T-helper 22 cell (primary cell): ENCODE measurements at places on chromosomes 7 and 10.

DNA sequence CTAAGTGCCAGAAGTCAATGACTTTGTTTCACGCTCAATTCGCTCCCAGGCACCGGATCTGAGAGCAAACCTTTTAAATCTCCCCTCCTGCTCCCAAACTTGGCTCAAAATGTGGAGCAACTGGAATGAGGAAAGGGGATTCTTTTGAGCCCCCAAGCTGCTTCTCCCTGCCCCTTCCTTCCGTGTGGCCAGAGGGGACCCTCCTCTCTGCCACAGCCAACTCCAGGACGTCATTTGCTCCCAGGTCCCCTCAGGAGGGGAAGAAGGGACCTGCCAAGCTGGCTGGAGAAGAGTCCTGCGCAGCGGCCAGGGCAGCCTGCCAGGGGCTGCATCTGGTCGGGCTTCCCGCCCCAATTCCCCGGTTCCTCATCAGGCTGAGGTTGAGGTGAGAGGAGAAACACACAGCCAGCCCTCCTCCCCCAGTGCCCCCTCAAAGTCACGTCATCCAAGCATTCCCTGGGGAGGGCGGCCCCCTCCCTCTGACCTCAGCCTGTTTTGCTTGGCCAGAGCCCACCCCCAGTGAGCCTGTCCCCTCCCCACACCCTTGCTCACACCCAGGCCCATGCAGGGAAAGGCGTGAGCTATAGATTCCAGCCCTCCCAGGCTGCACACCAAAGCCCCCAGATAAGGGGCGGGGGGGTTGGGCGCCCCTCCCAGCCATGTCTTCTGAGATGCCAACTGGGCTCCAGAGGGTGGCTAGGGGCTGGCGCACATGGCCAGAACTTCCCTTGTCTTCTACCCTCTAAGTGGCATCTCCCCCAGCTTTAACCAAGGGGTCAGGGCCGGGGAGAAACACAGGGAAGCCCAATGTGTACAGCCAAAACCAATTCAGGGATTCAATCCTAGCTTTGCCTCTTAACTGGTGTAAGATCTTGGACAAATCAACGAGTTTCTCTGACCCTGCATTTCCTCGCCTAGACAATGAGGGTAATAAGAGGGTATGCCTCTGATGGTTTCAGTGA is 35.0 kb downstream of the SH3PXD2A start:
- DNase-seq, result no peak

DNA sequence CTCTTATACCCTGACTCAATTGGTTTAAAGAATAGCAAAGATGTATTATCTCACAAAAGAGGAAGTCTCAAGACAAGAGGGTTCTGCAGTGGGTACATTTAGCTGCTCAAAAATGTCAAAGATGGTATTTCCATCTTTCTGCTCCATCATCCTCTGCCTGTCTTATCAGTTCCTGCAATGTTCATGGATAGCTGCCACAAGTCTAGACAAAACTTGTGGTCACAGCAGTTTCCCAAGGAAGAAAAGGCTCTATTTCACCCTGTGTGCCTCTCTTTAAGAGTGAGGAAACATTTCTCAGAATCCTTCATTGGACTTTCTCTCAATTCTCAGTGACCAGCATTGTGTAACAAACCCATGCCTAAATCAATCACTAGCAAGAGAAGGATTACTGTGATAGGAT is 634.2 kb upstream of the AUTS2 start:
- no peak for DNase-seq

- no peak for DNase-seq
These were observed 10.1 kb downstream of the OTUD1 start for GRCh38 chr10:23448802-23449570.

GRCh38 chr7:134502463-134503371 is 24.6 kb upstream of the AKR1B10 start:
- DNase-seq, result no peak

DNA sequence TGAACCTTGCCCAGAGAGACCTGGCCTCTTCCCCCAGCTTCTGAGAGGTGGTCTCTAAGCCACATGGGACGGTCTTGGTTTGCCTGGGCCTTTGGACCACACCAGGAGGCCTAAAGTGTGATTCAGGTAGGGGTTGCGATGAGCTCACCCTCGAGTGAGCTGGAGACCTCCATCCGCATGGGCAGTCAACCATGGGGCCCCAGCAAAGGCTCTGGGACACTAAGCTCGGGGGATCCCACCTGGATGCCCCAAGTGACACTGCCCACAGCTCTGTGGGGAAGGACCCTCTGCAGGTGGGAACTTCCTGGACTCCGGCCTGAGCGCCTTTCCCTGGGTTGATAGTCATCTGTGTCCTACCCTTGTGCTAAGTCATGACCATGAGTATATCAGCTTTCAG is 57.1 kb upstream of the FAM20C start:
- DNase-seq, result no peak

GRCh38 chr7:140570120-140570519 is 70.5 kb downstream of the DENND2A start:
- DNase-seq, result no peak

- no peak for DNase-seq
These were observed 130.8 kb downstream of the ITGA8 start for GRCh38 chr10:15588635-15589508.

GRCh38 chr10:26682931-26683330 is 14.6 kb upstream of the PDSS1 start:
- DNase-seq, result no peak

DNA sequence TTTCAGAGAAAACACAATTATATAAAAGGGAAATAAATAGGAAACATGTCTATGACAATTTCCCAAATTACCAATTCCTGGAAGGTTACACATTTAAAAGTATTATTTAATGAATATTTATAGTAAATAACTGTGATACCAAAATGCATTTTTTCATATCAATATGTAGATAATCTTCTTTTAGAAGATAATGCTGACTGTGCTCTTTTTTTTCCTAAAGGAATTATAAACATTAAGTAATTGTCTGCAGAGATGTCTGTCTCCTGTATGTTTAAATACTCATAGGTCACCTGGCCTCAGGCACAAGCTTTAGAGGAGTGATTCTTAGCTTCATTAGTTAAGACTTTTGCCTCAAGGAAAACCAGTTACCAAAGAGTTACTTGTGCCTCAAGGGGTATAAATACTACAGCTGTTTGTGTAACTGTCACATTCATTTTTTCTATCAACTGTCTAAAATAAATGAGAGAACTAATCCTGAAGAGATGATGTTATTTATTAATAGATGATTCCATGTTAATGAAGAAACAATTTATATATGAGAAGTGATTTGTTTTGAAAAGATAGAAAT is 77.1 kb downstream of the DNAJC1 start:
- DNase-seq, result no peak

GRCh38 chr7:135801045-135801693 is 52.6 kb upstream of the FAM180A start:
- no peak for DNase-seq

DNA sequence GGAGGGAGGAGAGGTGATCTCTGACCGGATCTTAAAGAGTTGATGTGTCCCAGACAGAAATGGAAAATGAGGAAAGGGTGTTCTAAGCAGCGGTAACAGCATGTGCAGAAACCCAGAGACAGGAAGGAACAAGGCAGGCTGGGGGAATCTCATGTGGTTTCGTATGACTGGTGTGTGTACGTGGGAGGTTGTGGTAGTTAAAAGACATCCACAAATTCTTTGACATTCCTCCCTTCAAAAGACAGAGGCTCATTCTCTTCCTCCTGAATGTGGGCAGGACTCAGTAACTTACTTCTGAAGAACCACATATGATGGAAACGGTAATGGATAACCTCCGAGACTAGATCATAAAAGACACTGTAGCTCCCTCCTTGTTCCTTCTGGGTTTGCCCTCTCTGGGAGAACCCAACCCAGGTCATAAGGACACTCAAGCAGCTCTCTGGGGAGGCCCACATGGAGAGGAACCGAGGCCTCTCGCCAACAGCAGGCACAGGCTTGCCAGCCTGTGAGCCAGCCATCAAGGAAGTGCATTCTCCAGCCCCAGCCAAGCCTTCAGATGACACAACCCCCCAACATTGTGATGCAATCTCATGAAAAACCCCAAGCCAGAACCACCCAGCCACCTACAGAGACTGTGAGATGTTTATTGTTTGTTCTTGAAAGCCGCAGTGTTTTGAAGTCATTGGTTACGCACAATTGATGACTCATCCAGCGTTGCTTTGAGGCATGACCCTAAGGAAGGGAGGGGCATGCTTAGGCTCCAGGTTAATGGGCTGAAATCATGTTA is 116.0 kb downstream of the SLIT1 start:
- DNase-seq, result no peak
